ENCODE measurements at places on chromosomes 3 and 15. TPM values are rescaled to one million over a fixed set of nuclear protein-coding genes. Genes with fewer than 3 reads are reported as not detected.

GRCh38 chr15:82731527-82731926 lies 21.9 kb upstream of the AP3B2 start:
- no peak for DNase-seq

- no peak for DNase-seq
These were observed 71.9 kb downstream of the MGLL start for GRCh38 chr3:127750226-127751031.

DNA sequence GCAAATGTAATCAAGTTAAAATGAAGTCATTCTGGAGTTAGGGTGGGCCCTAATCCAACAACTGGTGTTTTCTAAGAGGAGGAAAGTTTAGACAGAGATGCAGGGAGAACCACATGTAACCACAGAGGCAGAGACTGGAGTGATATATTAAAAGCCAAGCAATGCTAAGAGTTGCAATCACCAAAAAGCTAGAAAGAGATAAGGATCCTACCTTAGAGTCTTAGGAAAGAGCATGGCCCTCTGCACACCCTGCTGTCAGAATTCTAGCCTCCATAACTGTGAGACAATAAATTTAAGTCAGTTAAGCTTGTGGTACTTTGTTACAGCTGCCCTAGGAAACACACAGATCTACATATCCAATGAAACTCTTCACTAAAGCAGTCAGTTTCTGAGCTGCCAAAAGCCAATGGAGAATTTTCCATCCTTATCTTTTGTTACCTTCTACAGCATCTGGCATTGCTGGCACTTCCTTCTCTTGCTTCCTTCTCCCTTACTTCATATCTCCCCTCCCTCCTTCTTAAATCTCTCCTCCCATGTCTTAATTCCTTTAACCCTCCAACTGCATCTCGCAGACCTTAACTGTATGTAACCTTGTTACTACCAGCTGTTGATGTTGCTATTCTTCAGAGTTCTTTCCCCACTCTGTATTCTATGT lies 11.2 kb downstream of the DCBLD2 start:
- DNase-seq, result no peak

DNA sequence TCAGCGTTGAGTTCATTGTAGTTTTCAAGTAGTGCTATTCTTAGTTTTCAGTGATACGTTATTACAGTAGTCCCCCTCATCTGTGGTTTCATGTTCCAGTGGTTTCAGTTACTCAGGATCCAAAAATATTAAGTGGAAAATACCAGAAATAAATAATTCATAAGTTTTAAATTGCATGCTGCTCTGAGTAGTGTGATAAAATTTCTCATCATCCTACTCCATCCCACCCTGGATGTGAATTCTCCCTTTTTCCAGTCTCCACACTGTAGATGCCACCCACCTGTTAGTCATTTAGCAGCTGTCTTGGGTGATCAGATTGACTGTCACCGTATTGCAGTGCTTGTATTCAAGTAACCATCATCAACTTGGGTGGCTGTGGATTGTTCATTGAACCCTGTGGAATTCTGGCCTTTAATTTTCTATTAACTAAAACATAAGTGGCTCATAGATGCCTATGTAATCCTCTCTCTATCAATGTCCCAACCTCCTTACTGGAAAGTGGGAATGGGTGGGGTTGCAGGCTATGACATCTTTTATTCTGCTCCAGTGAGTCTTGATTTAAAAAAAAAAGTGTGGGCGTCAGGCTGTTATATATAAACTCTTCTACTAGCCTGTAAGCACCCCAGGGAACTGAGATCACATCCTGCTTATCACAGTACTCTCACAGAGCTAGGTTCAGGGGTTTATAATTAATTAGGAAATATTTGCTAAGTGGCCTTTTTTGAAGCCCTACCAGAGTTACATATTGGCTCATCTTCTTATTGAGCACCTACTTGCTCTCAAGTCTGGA lies 97.5 kb downstream of the CFAP20DC start:
- no peak for DNase-seq

DNA sequence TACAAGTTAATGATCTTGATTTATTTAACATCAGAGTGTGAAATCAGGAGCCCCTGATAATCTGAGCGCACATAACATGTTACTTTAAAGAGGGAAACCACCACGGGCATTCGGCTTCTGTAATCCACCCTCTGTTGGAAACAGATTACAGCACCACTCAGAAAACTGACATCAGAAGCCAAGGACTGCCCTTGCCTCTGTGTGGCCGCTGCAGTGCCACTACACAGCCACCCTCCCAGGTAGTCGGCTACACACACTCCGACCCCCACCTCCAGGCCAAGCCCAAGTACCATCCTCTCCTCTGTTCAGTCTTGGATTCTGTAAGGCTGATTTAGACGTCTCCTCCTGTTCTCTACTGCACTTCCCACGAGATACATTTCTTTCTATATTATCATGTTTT lies 251.7 kb downstream of the GABRB3 start:
- DNase-seq, result no peak

- no peak for DNase-seq
These were observed 20.7 kb downstream of the SCAANT1 start for GRCh38 chr3:63891518-63891917.

- DNase-seq, result no peak
These were observed 247.4 kb downstream of the MCTP2 start for GRCh38 chr15:94478763-94479162.

DNA sequence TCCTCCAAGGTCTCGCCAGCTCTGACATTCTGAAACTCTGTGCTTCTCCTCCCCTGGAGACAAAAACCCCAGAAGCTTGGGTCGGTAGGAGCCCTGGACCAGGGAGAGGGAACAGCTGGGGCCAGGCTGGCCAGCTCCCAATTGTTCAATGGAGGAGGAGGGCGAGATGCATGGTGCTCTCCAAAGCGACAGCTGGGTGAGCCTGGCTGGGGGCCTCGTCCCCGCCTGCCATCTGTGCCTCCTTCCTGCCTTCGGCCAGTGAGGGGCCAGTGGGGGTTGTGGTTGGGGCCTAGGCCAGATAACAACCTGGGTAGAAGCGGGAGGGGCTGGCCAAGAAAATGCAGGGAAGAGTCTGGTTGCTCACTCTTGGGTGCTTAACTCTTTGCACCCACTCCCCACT lies 79.4 kb downstream of the CORO2B start:
- no peak for DNase-seq

DNA sequence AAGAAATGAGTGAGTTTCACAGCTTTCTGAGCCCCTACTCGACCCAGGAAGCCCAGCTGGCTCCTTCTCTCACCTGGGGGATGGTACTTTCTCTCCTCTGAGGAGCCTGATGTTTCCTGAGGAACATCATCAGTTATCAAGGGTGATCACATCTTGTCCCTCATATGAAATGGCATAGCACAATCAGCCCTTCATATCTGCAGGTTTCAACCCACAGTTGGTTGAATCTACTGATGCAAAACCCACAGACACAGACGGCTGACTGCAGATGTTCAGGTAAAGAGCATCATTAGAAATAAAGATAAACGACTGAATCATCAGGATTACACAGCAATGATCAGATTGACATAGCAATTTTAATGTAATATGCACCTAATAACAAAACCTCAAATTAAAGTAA lies 93.6 kb upstream of the OSTN start:
- DNase-seq, result no peak

- no peak for DNase-seq
These were observed 877.8 kb downstream of the TUSC7 start for GRCh38 chr3:117587416-117587815.

DNA sequence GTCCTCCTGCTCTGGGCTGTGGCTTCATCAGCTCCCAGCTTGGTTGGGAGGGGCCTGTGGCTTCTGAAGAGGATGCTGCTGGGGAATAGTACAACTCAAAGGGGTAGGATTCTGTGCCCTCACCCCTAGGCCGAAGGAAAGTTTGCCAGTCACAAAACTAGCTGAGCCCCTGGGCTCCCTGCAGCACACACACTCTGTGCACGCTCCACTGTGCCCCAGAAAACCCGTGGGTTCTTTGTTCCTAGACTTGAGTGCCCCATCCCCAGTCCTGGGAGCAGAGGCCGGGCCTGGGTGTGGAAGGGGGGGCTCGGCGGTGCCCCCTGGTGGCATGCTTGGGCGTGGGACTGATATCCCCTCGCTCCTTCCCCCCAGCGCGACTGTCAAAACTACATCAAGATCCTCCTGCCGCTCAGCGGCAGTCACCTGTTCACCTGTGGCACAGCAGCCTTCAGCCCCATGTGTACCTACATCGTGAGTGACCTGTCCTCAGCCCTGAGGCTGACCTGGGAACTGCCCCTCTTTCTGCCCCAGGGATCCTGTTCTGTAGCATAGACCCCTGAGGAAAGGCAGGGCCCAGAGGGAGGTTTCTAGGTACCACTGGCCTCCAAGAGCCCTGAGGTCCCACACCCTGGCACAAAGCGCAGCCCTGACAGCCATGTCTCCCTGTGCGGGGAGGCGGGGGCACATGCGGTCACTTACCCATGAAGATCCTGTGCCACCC lies 14.2 kb downstream of the CIB1 start:
- DNase-seq, result no peak

- peak; percentile 43 for DNase-seq
These were observed 30.5 kb upstream of the SRP14 start for GRCh38 chr15:40069178-40070165.

- no peak for DNase-seq
These were observed 74.1 kb upstream of the CHRM5 start for GRCh38 chr15:33894193-33894592.

DNA sequence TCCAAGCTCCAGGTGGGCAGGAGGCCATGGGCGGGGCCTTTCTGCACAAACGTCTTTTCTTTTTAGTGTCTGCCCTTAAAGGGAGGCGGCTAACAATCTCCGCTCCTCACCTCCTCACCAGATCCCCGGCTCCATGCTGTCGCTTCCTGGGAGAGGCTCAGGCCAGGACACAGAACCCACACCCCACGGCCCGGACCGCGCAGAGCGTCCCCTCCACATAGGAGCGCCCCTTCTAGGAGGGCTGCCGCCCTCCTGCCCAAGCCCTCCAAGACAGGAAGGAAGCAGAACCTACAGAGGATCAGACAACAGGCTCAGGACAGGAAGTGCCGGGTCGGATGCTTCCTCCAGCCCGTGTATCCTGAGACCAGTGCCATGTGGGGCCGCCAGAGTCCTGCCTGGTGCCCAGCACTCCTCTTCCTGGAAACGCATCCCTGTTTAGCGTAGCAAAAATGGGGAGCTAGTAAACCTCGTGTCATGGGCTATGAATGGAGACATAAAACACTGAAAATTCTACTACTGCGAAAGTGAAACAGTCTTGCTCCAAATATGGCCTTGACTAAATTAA lies 83.2 kb upstream of the ATP10A start:
- DNase-seq, result no peak

GRCh38 chr3:72185549-72186399 lies 400.8 kb upstream of the PROK2 start:
- DNase-seq, result no peak

ARPP21 gene
- total RNA-seq, result 11.8 TPM

CCDC13 gene
- 1.1 TPM for total RNA-seq

TRPM7 gene
- 126 TPM for total RNA-seq

EFHB gene
- total RNA-seq, result not detected

ATP13A5 gene
- total RNA-seq, result not detected

PPIP5K1 gene
- total RNA-seq, result 20.7 TPM

DPH3 gene
- 20.9 TPM for total RNA-seq

GOLGA8Q gene
- total RNA-seq, result 5.5 TPM

SYNPR gene
- 0.95 TPM for total RNA-seq

LSMEM2 gene
- total RNA-seq, result 0.79 TPM

CD276 gene
- total RNA-seq, result 40.6 TPM

ACOX2 gene
- total RNA-seq, result 28.8 TPM

TM4SF18 gene
- total RNA-seq, result 33.4 TPM

Measured in urinary bladder (tissue), 4 donors.